ENCODE measurements at places on chromosomes 12 and 14.
A peak's percentile ranks its signal among the peaks of the same experiment; 100 is the strongest.

- DNase-seq: no peak
These were observed 371.0 kb downstream of the FUT8 start for GRCh38 chr14:65783576-65783975.

GRCh38 chr14:77053046-77053841 lies 24.7 kb upstream of the IRF2BPL start:
- no peak for DNase-seq

DNA sequence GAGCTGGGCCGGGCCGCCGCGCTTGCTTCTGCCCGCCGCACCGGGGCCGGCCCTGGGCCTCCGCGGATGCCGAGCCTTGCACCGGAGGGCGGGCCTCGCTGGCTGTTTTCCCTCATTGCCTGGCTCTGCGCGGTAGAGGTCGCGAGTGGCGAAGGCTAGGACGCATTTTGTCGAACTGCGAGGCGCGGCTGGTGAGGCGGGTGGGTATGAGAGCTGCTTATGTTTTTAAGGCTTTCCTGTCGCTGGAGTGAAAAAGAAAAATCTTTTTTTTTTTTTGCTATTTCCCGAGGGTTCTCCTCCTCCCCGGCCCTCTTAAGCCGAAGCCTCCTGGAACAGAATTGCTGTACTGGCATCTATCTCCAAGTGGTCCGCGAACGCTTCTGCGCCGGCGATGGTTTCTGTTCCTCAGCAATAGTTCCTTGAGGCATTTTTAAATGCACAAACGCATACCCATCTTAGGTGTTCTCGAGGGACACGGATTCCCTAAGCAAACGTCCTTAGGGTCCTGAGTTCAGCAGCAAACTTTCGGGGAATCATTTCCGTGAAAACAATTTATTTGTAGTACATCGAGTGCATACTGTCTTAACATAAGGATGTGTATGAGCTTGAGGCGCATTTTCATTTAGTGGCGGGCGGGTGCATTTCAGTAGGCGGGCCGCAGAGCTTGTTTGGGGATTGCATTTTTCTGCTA lies 631 bp downstream of the RESF1 start:
- peak; percentile 63 for DNase-seq

DNA sequence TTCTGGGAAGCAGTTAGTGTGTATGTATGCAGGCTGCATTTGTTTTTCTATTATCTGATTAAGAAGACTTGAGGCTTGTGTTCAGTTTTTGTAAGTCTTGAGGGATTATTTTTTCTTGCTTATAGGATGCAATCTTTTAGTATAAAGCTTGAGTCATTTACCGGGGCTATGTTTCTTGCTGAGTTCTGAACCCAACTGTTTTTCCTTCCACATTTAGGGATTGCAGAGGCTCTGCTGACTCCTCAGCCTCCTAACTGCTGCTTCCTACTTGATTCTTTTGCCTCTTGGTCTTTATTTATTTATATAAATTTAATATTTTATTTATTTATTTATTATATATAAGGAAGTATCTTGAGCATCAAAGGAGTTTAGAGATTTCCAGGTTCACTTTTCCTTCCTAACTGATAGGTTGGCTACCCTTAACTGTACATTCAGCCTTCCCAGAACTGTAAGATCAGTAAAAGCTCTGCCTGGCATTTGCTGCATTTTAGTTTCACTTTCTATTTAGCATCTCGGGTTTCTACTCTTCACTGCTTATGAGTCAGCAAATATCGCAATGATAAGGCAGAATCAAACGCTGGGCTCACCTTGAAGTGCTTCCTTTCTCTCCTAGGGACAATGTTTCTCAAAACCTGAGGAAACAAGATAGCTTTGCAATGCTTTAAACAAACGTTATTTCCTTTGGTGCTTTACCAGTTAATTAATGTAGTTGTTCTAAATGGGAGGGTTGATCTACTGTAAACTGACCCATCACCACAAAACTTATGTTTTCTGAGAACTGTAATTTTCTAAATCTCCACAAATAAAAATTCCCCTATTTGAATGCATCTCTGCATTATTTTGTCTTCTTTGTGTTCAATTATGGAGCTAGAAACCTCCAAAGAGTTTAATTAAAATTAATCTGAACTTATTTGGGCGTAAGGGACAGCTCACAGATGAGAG lies 1183.7 kb upstream of the TMEM132C start:
- DNase-seq: peak; percentile 75

DNA sequence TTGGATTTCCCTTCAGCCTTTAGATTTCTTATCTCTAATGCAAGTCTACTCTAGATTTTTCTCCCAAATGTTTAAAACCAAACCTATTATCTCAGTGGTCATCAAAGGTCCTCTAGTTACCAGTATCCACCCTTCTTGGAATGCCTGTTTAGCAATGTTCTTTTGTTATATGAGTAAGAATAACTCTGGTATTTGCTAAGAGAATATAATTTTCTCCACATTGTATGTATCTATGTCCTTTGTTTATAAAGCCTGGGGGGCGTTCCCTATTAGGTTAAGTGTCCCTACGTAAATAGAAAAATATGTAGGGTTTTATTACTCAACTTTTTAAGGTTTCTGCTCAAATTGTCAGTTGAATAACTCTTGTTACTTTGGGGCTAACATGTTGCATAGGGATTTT lies 27.3 kb downstream of the PPM1A start:
- no peak for DNase-seq

DNA sequence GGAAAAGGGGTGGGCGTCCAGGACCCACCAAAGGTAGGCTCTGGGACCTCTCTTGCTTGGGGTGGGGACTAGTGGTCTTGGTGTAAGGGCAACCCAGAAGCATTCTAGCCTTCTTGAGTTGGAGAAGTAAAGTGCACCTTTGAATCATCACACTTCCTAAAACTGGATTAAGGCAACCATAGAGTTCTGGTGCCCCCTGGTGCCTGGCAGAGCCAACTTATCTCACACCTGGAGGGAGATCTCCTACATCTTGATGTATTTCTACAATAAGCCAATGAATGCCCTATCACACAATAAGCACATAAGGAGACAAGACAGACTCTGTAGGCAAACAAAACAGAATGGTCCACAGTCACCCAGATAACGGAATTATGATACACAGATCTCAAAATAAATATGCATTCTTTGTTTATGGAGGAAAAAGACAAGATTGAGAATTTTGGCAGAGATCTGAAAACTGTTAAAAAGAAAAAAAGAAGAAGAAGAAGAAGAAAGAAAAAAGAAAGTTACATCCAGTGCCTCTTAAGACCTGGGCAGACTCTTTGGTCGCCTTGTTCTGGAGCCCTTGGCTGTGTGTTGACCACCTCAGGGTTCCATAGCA lies 95.9 kb upstream of the PPP2R5C start:
- DNase-seq: peak; percentile 39

- DNase-seq: no peak
These were observed 275.1 kb downstream of the IPO8 start for GRCh38 chr12:30420561-30420960.

DNA sequence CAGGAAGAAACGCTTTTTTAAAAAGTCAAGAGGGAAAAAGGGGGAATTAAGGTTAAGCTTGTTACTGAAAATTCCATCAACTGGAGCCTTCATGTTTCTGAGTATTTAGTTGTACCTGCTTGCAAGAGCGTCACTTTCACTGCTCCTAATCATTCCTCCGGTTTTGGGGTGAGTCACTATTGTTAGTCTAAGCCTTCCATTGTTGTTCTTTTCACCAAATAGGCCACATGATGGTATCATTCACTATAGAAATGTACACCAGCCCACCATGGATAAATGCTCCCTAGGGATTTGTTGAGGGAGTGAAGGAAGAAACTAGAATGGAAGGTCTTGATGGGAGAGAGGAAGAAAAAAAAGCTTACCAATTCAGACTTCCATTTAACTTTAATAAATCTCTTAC lies 3.0 kb downstream of the IL22 start:
- no peak for DNase-seq

GRCh38 chr14:99659333-99659741 lies 14.4 kb downstream of the HHIPL1 start:
- DNase-seq: no peak

GRCh38 chr14:54503486-54503885 lies 6.2 kb upstream of the CGRRF1 start:
- no peak for DNase-seq

- DNase-seq: no peak
These were observed 7.0 kb upstream of the RPS26 start for GRCh38 chr12:56034586-56035332.

DNA sequence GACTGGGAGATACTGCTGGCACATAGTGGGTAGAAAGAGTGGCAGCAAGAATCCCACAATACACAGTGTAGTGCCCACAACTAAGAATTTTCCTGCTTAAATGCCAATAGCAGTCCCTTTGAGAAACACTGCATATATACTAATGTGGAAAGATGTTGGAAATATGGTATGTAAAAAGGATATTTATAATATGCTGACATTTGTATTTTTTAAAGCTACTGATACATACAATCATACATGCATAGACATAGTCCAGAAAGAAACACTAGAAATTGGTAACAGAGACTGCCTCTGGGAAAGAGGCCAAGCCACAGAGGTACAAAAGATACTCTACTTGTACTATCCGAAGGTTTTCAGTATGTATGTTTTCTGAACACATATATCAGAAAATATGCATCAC lies 30.3 kb downstream of the TRIP11 start:
- no peak for DNase-seq

- no peak for DNase-seq
These were observed 42.2 kb downstream of the PLEKHA5 start for GRCh38 chr12:19171731-19172130.

DNA sequence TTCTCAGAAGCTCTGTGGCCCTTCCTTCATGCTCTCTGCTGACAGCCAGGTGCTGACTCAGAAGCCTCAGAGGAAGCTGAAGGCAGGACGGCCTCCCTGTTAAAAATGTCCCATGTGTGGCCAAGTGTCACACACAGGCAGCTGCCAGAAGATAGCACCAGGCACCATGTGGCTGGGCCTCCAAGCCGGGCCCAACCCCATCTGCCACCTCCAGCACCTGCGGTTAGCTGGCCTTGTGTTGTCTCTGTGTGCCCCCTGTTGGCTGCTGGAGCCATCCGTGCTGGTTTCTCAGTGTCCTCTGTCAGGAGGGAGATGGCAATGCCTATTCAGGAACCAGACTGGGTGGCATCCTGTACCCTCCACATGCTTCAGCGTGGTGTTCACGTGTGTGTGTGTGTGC lies 63.2 kb downstream of the TSPAN11 start:
- no peak for DNase-seq

DNA sequence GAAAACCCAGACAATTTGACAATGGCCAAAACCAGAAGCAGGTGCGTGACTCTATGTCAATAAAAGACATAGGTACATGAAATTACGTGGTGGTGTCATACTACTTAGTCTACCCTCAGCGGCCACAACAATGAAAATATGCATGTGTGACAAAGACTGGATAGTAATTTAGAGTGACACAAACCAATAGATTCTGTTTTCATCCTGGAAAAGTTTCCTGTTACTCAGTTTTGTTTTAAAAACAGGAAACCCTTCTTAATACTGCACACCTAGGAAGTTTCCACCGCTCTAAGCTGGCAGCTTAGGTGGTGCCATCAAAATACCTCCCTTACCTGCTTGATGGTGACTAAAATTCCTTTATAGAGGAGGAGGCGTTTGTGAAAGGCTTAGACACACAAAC lies 15.1 kb downstream of the POU6F1 start:
- DNase-seq: no peak

GRCh38 chr12:96244826-96245225 lies 50.7 kb downstream of the ELK3 start:
- no peak for DNase-seq

- peak; percentile 55 for DNase-seq
These were observed 64.8 kb upstream of the PTGR2 start for GRCh38 chr14:73786636-73787485.

- DNase-seq: no peak
These were observed 1808.9 kb upstream of the SEL1L start for GRCh38 chr14:83342590-83342989.

DNA sequence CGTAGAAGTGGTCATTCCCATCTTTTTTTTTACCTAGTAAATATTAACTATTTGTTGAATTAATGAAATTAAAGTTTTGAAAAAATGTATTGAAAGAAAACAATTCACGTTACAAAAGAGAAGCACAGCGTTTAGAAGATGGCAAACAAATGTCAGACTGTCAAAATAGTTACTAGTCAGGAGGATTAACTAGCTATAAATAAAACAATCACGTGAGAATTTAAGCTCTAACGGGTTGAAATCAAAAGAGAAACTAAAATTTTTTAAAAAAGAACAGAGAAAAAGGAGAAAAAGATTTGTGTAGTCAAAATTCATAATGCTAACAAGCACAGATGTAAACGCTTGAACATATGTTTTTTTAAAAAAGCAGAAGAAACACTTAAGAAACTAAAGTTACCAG lies 26.4 kb downstream of the DDHD1 start:
- DNase-seq: no peak

GRCh38 chr12:90794212-90794611 lies 160.8 kb downstream of the CCER1 start:
- no peak for DNase-seq

- DNase-seq: no peak
These were observed 297.6 kb downstream of the DAD1 start for GRCh38 chr14:22291406-22291805.

GRCh38 chr14:65656554-65656953 lies 244.0 kb downstream of the FUT8 start:
- no peak for DNase-seq

GRCh38 chr12:93287149-93287548 lies 90.6 kb upstream of the NUDT4 start:
- DNase-seq: no peak

GRCh38 chr14:37081218-37081617 lies 91.2 kb downstream of the SLC25A21 start:
- no peak for DNase-seq

DNA sequence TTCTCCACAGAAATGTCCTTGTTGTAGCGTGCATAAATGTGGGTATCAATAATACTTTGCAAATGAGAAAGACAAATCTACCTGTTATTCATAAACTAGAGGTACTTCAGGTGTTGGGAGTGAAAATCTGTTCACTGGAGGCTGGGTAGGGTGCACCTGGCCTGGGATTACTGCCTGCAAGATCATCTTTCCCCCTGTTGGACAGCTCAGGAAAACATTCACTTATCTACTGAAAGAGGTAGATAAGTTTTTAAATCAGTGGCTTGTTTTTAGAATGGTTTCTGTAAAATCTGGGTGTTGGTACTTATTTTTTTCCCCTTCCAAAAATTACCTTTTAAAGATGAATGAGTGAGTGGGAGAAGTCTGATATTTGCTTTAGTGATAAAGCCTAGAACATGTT lies 95.6 kb downstream of the DIP2B start:
- DNase-seq: no peak

Measured in left kidney (tissue), 8 donors.